ENCODE measurements at places on chromosomes 5 and 9.

DNA sequence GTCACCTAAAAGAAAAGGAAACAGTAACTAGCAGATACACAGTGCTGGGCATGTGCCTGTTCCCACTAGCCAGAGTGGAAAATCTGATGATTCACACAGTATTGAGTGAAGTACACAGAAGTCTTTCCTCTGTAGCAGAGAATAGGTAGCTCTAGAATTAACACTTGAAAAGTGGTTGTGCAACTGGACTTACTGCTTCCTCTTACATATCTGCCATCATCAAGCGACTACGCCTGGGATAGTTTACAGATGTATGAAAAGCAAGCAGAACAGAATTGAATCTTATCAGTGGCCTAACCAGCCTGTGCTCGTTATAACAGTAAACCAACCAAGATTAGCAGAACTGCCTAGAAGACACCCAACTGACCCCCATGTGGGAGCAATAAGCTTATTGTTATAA, 130.6 kb downstream of the DTWD2 start:
- DNase-seq = no peak

- DNase-seq = no peak
Observed at GRCh38 chr9:77830618-77831285, 182.6 kb upstream of the GNA14 start.

DNA sequence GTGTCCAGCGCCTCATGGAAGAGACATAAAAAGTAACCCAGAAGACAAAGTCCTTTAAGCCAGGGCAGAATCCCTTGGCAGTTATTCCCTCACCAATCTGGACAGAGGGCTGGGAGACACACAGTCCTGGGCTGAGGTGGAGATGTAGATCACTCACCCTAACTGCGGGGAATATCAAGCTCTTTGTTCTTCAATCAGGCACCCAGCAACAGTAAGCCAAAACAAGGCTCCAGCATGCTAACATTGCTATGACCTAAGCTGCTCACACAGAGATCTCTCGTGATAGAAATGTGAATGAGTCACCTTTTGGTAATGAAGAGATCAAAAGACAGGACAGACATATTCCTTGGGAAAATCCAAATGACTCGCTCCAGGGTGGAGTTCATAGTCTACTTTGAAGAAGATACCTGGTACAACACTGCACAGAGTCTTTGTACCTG, 101.3 kb downstream of the FBN2 start:
- no peak for DNase-seq

DNA sequence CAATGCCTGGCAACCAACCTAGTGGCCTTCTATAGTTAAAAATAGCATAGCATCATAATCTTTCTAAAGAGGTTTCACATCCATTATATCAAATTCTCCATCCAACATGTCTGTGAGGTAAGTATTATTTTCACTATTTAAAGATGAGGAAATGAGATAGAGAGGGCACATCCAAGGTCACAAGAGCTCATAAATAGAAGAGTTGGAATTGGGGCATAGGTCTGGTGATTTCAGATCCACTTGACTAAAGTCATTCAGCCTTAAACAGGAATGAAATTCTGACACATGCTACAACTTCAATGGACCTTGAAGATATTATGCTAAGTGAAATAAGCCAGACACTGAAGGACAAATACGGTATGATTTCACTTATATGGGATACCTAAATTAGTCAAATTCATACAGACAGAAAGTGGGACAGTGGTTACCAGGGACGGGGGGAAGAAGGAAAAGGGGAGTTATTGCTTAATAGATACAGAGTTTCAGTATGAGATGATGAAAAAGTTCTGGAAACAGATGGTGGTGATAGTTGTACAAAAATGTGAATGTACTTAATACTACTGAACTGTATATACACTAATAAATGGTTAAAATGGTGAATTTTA, 259.6 kb upstream of the NR4A3 start:
- no peak for DNase-seq

DNA sequence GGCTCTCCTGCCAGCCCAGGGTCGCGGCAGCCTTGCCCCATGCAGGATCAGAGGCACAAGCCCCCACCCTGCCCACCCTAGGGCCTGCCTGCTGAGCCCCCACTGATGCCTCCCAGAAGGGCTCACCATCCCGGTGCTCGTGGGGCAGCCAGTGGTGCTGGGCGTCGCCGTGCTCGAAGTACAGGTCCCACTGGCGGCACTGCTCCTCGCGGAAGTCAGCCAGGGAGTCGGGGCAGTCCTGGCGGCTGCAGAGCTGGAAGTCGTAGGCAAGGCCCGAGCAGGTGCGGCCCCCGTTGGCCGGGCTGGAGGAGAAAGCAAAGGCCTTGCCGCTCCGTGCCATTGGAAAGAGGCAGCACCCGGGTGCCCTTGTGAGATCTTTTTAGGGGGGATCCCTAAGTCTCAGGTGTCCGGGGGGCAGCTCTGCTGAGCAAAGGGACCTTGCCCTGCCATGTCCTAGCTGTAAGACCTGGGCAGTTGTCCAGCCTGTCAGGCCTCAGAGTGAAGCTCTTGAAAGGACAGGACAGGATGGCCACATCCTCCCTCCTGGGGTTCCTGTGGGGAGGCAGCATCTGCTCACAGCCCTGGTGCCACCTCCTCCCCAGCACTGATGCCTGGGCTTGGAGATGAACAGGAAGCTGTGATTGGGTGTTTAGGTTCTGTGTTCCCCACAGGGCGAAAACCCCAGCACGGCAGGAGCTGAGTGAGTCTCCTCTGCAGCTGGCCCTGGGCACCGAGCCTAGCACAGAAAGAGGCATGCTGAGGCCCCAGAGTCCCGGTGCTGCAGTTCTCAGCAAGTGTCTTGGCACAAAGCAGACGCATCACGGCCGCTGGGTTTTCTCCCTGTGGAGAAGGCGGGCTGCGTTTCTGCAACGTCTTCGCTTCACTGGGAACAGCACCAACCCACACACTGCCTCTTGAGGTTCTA, 77.7 kb downstream of the ZNF354C start:
- DNase-seq = no peak

DNA sequence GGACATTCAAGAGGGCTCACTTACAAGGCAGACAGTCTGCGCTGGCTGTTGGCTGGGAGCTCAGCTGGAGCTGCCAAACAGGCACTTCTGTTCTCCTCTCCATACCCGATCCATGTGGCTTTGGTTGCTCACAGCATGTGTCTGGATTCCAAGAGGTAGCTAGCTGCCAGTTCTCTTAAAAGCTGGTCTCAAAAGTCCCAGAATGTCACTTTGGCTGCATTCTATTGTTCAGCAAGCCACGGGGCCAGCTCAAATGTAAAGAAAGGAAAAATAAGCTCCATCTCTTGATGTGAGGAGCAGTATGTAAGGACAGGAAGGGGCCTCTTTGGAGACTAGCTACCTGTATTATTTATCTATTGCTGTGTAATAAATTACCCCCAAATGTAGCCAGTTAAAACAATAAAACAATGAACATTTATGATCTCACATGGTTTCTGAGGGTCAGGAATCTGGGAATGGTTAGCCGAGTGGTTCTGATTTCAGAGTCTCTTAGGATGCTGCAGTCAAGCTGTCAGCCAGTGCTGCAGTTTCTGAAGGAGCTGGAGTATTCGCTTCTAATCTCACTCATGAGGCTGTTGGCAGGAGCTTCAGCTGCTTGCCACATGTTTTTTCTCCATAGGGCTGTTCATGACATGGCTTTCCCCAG, 112.7 kb upstream of the CLINT1 start:
- no peak for DNase-seq

- DNase-seq = no peak
Observed at GRCh38 chr9:16616686-16617085, 253.8 kb downstream of the BNC2 start.

GRCh38 chr5:86824637-86825036, 206.9 kb downstream of the COX7C start:
- no peak for DNase-seq

GRCh38 chr5:171957591-171958251, 48.7 kb downstream of the FBXW11 start:
- DNase-seq = peak; percentile 11

- DNase-seq = peak; percentile 81
Observed at GRCh38 chr9:133417541-133418461, at the start of gene REXO4. Gene REXO4, minus strand, starts transcription at chr9:133418010. Its CDS starts 166 bp downstream, at chr9:133417844.

DNA sequence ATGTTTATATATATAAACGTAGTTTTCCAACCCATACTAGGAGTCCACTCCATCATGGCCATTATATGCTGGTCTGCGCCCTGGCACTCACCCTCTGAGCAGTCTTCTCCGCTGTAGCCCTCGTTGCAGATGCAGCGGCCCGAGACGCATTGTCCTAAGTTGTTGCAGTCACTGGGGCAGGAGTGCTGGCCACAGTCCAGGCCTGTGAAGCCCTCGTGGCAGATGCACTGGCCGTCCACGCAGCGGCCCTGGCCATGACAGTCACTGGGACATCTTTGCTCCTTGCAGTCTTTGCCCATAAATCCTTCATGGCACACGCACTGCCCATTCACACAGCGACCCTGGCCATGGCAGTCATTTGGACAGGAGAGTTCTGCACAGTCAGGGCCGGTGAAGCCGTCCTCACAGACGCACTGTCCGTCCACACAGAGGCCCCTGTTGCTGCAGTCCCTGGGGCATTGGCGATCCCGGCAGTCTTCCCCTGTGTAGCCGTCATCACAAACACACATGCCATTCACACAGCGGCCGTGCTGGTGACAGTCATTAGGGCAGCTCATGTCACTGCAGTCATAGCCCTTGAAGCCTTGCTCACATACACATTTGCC, 32.1 kb downstream of the TNC start:
- DNase-seq = no peak

DNA sequence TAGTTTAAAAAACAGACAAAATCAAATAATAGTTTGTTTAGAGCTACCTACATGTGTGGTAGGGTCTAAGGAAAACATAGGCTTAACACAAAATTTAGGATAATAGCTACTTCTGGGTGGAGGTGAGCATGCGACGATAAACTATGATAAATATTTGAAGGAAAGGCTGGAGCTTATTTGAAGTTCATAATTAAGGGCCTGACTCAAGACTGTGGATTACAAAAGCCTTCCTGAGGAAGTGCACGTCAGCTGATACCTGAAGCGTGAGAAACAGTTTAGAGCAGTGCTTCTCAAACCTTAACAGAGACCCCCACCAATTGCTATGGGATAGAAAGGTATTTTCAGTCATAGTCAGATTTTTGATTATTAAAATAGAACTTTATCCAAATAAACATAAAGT, 20.4 kb upstream of the UBLCP1 start:
- DNase-seq = peak; percentile 4

DNA sequence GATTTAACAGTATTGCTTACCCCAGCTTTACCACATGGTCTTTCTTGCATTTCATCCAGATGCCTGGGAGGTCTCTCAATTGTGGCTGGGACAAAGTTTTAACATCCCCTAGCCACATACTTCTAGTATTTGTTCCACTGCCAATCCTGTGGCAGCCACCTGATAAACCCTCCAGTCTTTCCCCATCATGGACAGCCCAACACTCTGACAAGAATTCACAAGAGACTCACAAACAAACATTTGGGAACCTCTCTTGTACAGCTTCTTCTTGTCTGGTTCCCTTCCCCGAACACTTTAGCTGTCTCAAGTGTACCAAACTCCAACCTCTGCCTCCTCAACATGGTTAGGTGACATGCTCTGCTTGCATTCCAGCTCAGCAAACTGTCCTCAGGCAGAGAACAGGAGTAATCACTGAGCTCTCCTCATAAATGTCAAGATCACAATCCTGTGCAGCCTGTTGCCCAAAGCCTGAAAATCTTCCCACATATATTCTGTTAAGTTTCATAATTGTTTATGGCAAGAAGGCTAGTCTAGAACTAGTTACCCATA, 59.7 kb downstream of the STRBP start:
- no peak for DNase-seq

- DNase-seq = no peak
Observed at GRCh38 chr5:159010661-159011442, 88.9 kb downstream of the EBF1 start.

GRCh38 chr5:147481376-147481775, 28.5 kb downstream of the DPYSL3 start:
- DNase-seq = no peak

DNA sequence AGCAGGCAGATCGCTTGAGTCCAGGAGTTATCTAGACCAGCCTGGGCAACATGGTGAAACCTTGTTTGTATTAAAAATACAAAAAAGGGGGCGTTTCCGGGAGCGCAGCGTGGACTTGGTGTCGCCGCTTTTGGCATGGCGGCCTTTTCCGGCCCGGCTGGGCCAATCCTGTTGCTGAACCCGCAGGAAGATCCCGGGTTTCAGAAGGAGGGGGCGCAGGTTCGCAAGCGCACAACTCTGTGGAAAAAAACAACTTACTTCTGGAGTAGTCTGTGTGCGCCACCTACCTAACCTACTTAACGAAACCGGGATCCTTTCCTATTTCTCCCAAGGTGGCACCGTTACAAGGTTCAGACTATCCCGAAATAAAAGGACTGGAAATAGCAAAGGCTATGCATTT, 198.6 kb downstream of the MSX2 start:
- no peak for DNase-seq

DNA sequence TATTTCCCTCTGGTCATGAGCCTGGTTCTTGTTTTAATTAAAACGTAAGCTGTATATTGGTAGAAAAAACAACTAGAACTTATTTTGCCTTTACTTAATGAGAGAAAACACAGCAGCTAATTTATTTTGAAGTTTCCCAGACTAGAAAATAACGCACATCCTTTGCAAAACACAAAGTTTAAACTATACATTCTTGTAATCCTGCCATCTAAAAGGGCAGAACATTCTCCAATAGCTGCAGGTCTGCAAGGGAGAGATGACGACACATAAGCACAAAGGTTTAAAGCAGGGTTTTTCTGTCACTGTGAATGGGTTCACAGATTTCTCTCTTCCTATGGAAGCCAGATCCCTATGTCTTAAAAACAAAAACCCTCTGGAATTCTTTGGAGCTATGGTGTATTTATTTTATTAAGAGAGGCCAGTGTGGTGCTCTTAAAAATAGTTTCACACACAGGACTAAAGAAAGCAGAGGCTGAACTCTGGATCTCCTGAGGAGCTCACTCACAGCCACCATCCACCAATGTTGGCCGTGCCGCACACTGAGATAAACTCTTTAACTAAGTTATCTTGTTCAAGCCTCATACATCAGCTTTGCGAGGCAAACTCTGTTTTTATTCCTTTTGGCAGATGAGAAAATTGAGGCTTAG, 82.4 kb downstream of the SNCAIP start:
- no peak for DNase-seq

GRCh38 chr5:78747705-78748359, 99.3 kb upstream of the LHFPL2 start:
- no peak for DNase-seq

GRCh38 chr9:37236822-37237221, 116.4 kb downstream of the ZCCHC7 start:
- DNase-seq = no peak

DNA sequence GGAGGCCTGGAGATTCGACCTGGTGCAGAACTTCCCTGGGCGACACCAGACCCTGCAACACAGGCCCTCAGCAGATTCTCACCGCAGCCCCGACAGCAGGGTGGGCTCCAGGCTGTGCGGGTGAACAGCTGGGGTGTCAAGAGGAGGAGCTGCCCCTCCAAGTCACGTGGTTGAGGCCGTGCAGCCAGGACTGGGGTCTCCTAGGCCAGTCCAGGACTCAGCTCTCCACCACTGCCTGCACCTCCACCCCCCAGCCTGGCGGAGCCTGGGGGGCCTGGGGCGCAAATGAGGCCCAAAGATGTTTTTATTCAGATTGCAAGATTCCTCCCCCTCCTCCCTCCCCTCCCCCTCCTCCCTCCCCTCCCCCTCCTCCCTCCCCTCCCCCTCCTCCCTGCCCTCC, 9.2 kb upstream of the AGPAT2 start:
- DNase-seq = no peak

- DNase-seq = no peak
Observed at GRCh38 chr9:84411683-84412267, 71.2 kb upstream of the SLC28A3 start.

- no peak for DNase-seq
Observed at GRCh38 chr5:109482748-109483147, 73.0 kb upstream of the PJA2 start.

Data from CD4-positive, alpha-beta T cell treated with Interleukin-6 at 100 ng/mL for 8 hours (primary cell).